Activated CD8-positive, alpha-beta memory T cell treated with anti-CD3 and anti-CD28 coated beads for 1 hour (primary cell): ENCODE measurements at places on chromosomes 5 and 9.

- DNase-seq = no peak
Measured at GRCh38 chr5:7540736-7541485, 145.0 kb downstream of the ADCY2 start.

DNA sequence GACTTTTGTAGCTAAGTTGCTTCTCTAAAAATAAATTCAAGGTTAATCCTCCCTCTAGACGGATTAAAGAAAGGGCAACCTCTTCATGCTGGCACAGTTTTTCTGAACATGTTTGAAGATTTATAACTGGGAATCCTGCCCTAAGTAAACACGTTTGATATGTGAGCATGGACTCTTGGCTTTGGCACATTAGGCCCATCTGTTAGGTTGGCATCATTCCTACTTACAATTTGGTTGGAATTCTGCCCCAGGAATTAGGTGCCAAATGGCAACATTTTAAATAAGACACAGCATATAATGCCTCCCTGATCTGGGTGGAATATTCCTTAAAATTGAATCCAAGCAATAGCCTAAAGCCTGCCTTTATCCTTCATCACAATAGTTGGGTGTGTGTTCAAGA is 372.3 kb upstream of the CDH18 start:
- DNase-seq = no peak

DNA sequence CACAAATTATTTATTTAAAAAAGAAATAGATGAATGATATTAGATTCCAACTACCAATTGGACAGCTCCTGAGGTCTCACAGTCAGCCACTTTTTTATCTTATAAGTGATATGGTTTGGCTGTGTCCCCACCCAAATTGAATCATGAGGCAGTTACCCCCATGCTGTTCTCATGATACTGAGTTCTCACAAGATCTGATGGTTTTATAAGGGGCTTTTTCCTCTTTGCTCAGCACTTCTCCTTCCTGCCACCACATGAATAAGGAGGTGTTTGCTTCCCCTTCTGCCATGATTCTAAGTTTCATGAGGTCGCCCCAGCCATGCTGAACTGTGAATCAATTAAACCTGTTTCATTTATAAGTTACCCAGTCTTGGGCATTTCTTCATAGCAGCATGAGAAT is 12.9 kb downstream of the NLN start:
- DNase-seq = no peak

DNA sequence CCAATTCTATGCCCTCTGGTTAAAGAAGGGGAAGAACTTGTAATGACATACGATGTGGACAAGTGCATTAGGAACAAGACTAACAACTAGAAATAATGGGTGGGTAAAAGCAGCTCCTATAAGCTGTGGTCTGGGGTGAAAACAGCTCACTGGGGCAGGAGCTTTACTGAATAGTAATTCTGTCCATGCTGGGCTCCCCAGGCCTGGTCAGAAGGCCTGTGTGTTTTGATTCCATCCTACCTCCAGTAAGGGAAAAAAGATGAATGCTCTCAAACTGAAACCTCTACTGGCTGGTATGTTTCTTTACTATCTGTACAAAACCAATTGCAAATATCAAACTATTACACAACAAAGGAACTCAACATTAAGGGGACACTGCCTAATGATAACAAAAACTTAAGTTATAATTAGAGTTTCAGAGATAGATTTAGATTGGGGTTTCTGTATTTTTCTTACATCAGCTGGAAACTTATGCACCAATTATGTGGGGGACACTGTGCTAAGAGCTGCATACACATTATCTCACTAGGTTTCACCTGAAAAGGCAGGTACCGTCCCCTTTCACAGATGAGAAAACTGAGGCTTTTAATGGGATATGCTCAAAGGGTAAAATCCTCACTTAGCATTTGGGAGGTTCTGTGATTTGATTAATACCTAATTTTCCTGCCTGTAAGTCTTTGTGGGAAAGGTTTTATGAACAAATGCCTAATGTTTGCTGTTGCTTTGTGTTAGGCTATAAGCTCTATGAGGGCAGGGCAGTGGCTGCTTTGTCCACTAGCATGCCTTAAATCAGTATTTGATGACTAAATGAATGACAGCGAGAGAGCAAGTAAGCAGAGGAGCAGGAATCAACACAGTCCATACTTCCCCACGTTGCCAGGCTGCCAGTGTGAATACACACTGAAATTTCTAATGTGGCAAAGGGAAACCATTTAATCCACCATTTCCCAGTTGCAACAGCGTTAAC is 53.6 kb downstream of the ELL2 start:
- DNase-seq = no peak

GRCh38 chr9:92507496-92507895 is 25.2 kb upstream of the ASPN start:
- no peak for DNase-seq

- DNase-seq = no peak
Measured at GRCh38 chr9:129175825-129176633, 2.0 kb downstream of the IER5L start.

GRCh38 chr5:141841378-141842180 is 36.6 kb downstream of the PCDH1 start:
- DNase-seq = no peak

DNA sequence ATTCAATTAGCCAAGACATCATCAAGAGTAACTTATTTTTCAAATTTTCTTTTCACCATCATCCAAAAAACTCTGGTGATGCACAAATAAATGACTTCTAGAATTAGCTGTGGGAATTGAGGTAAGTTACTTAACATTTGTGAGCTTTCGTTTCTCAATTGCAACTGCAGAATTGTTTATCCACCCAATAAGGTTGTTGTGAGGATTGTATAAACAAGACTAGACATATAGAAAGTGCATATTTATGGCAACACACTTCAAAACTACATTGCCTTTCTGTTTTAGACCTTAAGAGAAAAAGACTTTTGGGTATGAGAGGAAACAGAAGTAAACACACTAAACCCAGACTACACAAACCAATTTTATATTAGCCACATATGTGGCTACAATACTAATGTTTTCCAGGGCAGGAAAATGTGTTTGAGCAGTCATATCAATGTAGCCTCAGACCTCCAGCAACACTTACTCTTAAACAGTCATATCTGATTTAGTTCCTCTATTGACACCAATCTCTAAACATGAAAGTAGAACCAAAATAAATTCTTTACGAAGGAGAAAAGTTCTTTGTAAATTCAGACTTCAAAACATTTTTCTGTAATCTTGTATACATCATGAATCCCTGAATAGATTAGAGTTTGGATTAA is 488.0 kb upstream of the CYLC2 start:
- no peak for DNase-seq

GRCh38 chr9:87346061-87346665 is 151.5 kb upstream of the DAPK1 start:
- DNase-seq = no peak
